Stimulated activated CD4-positive, alpha-beta T cell treated with anti-CD3 and anti-CD28 coated beads, TNF-alpha, amount 100 ng/mL, for 1 hour (primary cell): ENCODE measurements at places on chromosomes 12 and 14.

GRCh38 chr12:68368327-68368726 is 36.2 kb upstream of the MDM1 start:
- no peak for DNase-seq

- no peak for DNase-seq
These were observed 18.6 kb downstream of the KMT2D start for GRCh38 chr12:49041881-49042484.

DNA sequence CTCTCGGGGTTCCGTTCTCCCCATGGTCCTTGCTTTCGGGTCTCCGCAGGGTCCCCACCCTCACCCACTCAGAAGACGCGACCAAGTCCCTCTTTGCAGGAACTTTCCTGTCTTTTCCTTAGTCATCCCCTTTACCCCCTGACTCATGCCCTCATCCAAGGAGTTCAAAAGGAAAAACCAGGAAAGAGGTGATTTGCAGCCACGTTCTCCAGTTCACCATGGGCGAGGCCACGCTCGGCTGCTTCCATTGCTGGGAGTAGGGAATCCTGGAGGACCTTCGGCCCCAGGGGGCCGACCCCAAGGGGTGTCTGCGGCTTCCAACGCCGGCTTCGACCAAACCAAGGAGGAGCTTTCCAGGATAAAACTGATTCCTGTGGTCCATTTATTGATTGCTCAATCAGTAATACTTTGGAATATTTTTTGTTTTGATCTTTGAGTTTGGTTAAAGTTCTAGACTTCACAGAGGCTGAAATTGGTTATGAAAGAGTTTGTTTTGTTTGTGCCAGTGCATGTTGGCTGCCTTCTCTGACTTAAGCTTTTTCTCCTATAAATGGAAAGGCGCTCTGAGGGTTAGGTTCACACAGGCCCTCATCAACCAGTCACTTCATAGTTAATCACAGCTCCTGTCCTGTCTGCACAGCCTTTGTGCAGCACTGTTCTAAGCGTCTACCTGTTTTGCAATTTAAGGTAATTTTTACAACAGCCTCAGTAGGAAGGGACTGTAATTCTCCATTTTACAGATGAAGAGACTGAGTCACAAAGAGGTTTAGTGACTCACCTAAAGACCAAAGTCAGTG is 827 bp downstream of the ALDH2 start:
- no peak for DNase-seq

- DNase-seq, result no peak
These were observed 227.7 kb downstream of the NOVA1 start for GRCh38 chr14:26370115-26370514.

- no peak for DNase-seq
These were observed 47.7 kb downstream of the SERPINA3 start for GRCh38 chr14:94659901-94660300.

- no peak for DNase-seq
These were observed 476.8 kb downstream of the TRHDE start for GRCh38 chr12:72748971-72749370.

DNA sequence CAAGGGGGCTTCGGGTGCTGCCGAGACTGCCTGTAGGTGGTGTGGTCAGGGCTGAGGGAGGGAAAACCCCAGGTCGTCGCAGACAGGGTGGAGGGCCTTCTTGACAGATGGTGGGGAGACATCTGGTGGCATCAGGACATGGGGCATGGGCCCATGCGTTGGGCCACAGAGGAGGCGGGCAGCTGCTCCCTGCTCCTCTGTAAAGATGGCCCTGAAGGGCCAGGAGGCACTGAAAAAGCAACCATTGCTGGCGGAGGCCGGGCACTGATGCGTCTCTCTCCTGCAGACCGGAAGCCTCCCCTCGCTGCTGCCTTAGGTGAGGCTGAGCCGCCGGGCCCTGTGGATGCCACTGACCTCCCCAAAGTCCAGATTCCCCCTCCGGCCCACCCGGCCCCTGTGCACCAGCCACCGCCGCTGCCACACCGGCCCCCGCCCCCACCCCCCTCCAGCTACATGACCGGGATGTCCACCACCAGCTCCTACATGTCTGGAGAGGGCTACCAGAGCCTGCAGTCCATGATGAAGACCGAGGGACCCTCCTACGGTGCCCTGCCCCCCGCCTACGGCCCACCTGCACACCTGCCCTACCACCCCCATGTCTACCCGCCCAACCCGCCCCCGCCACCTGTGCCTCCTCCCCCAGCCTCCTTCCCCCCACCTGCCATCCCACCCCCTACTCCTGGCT is 28.8 kb downstream of the CCNK start:
- no peak for DNase-seq

GRCh38 chr12:116159175-116159574 is 118.3 kb downstream of the MED13L start:
- DNase-seq, result no peak

GRCh38 chr14:102283631-102284129 is 21.3 kb downstream of the MOK start:
- no peak for DNase-seq

DNA sequence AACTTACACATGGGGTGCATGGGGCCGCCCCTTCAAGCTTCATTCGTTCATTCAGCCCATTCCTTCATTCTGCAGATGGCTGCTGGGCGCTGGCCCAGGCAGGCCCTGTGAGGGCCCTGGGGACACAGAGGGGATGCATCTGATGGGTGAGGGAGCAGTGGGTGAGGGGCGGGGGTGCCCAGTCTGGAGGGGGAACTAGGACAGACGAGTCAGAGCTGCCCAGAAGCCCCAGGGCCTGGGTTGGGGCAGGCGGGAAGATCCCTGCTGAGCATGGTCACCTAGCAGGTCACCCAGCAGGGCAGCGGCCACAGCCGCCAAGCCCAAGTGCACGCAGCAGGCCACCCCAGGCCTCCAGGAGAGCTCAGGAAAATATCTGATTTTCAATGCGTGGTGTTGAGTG is 14.1 kb downstream of the TRMT61A start:
- DNase-seq, result no peak

DNA sequence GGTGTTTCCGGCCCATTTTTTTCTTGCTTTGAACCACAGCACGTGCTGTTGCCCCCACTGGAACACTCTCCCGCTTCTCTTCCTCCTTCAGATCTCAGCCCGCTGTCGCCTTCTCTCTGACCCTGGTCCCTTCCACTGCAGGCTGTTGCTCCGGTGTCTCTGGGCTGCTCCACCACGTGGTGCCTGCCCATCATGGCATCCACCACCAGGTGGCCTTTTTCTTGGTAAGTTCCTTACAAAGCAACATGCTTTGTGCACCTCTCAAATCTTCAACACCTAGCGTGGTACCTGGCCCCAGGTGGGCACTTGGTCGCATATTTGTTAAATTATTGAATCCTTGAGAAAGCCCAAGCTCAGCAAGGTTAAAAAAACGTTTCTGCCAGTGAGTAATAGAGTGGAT is 19.1 kb downstream of the TUNAR start:
- DNase-seq, result no peak
